ENCODE measurements at places on chromosomes 6 and 20.
A peak's percentile ranks its signal among the peaks of the same experiment; 100 is the strongest.

DNA sequence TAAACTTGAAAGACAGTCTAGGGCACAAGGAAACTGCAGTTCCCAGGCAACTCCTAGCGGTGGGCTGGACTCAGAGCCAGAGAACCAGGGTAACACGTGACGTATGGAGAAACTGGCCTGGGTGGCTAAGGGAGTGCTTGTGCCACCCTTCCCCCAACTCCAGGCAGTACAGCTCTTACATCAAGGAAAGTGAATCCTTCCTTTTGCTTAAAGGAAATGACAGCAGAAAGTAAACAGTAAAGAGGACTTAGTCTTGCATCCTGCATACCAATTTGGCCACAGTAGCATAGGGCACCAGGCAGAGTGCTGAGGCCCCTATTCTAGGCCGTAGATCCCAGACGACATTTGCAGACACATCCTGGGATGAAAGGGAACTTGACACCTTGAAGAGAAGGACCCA, 322.8 kb downstream of the CD109 start:
- no peak for DNase-seq

GRCh38 chr6:33585403-33586107, 5.5 kb upstream of the BAK1 start:
- DNase-seq = peak; percentile 89

GRCh38 chr6:43510827-43511163, 649 bp upstream of the LRRC73 start:
- DNase-seq = no peak

GRCh38 chr20:597560-597959, 12.5 kb downstream of the TCF15 start:
- no peak for DNase-seq

GRCh38 chr6:138188278-138188941, 26.7 kb downstream of the ARFGEF3 start:
- DNase-seq = peak; percentile 40

- no peak for DNase-seq
Measured at GRCh38 chr20:58818586-58819285, 32.0 kb downstream of the GNAS-AS1 start.

GRCh38 chr6:121873595-121873994, 438.1 kb downstream of the GJA1 start:
- no peak for DNase-seq

DNA sequence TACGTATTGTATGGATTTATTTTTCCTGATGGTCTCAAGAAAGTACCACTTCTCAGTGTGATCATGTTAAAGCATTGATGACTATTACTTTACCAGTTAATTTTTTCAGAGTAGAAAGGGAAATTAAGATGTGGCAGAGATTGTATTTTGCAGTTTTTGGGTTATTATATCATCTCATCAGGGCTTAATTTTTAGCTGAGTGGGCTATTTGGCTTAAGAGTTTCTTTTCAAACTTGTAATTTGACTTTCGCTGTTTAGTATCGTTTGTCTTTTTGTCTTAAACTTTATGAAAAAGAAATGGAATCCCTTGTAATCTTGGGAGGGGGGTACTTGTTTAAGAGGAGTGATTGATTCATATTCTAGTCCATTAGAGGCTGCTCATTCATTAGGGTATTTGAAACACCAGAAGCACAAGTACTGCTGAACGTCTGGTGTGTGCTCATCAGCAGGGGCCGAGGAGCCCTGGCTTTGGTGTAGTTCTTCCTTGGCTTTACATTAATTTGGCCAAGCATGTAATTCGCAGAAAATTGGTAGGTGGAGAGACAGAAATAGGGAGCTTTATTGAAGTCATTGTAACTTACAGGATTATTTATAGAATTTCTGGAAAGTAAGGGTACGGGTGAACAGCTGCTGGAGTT, 112.4 kb downstream of the TIAM2 start:
- DNase-seq = no peak

DNA sequence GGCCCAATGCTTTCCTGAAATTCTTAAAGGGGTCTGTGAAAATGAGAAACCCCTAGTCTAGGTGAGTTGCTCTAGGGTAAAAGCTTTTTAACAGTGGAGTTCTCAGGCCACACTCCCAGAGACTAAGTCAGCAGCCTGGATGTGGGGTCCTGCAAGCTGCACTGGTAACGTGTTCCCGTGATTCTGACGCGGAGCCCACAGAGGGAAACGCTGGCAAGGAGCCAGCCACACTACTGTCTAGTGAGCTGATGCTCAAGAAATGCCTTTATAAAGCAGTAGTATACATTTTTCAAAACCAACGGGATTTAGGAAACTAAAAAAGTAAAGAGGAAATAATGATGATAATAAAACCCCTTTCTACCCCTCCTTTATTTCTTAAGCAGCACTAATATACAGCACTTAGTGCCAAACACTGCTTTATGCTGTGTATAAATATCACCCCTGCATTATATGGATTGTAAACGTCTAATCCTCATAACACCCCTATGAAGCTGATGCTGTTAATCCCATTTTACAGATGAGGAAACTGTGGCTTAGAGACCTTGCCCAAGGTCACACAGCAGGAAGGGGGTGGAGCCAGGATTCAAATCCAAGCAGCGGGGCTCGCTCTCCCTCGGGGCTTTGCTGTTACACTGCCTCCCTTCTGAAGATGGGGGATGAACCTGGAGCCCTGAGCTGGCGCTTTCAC, 25.0 kb downstream of the KCNK15 start:
- DNase-seq = no peak

DNA sequence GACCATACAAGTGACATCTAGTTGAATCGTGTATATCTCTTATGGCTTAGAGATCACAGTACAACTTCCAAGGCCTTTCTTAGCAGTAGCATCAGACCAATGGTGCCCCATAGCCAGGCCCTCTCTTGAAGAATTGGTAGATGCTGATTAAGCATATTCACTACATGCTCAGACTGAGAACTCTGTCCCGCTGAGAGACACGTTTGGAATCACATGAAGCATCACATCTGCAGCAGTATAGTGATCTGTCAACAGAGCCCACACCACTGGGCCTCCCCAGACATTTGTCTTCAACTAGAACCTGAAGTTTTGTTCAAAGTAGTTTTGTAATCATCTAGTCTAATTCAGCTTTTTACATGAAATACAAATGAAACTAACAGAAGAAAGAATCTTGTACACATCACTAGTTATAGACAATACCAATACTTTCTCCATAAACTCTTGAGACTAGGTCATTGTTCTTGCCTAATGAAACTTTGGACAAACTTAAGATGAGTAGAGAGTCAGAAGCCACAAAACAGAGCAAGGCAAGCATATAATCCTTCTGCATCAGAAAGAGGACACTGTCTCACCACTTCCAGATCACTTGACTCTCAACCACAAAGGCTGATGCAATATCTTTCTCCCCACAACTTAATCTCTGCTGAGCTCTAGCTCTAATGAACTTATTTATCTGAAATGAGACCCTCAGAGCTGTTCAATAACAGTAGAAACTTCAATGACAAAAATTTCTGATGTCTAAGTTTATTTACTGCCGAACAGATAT, 182.7 kb downstream of the TBX18 start:
- DNase-seq = no peak
